ENCODE measurements at places on chromosomes 2 and 18.

DNA sequence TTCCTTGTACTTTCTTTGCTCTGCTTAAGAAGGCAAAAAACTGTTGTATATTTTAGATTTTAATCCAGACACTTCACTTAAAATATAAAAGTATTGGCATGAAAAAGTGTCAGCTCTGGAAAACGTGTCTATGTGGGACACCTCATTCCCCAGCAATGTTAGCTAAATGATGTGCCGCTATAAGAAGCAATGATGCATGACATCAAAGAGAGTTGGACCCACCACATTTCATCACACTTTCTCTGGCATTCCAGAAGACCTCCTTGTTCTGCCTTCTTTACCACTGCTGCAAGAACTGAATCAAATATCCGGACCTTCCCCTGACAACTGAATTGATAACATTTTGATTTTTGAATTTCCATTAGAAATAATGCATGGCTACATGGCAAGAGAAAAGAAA is 242.4 kb upstream of the TANK start:
- DNase-seq, result no peak

- no peak for DNase-seq
Observed at GRCh38 chr18:1017227-1018058, 112.8 kb downstream of the ADCYAP1 start.

DNA sequence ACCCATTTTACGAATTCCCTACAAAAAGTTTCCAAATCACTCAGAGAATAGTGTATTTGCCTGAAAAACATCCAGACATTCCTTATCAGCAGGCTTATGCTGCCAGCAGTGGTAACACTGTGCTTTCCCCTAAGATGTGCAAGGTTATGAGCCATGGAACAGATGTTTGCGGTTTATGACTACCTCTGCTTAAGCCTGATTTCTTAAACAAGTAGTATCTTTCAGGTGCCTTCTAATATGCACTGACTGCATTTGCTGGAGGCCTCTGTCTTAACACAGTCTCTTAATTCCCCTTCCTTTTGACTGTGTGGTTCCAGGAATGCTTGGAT is 54.8 kb downstream of the CDC42EP3 start:
- DNase-seq, result no peak

DNA sequence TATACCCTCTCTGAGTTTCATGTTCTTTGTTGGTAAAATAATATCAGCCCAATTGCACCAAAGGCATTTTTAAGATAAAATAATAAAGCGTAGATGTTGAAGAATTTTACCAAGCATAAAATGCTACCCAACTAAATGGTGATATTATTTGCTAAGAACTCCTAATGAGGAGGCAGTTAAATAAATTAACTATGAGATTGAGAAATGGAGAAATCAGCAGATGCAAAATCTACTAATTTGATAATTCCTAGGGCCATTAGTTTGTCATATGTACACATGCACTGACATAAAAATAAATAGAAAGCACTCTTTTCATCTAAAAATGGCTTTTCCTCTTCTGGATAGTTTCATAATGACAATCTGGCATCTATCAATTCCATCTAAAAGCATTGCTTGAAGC is 681.5 kb upstream of the FAM98A start:
- no peak for DNase-seq

DNA sequence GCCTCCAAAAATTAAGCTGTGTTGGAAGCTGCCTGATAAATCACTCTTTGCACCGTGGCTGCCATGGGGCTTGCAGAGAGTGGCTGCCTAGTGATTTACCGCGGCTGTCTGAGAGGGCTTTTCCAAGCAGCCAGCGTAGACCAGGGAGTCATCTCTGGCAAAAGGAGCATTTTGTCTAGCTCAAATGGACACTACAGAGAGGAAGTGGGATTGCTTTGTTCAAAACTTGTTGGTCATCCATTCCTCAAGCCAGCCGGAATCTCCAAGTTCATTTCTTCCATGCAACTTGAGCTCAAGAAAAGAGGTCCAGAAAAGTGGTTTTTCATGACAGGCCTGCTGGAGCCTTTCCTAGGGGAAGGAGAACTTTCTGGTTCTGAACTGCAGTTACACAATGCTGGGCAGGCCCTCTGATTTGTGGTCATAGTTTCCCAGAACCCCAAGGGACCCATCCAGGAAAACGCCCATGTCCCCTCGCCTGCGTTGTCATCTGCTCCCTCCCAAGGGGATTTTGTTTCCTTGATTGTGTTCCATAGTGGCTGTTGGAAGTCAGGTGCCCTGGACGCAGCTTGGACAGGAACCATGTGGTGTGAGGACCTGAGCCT is 108.1 kb downstream of the TRIB2 start:
- no peak for DNase-seq

- no peak for DNase-seq
Observed at GRCh38 chr2:165434865-165435496, 34.5 kb upstream of the CSRNP3 start.

DNA sequence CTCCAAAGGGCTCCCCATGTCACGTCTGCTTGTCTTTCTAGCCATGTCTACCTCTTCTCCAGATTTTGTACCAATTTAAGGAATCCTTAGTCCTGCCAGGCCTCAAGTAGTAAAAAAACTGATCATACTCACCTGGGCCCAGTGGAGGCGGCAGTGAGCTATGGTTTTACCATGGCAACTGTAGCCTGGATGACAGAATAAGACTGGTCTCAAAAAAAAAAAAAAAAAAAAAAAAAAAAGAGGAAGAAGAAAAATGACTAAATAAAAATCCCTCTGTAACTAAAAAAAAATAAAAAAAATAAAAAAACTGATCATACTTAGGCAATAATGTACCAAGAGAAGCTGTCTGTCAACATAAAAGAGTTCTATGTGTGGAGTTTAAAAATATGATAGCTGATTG is 221.6 kb downstream of the NR4A2 start:
- DNase-seq, result no peak

DNA sequence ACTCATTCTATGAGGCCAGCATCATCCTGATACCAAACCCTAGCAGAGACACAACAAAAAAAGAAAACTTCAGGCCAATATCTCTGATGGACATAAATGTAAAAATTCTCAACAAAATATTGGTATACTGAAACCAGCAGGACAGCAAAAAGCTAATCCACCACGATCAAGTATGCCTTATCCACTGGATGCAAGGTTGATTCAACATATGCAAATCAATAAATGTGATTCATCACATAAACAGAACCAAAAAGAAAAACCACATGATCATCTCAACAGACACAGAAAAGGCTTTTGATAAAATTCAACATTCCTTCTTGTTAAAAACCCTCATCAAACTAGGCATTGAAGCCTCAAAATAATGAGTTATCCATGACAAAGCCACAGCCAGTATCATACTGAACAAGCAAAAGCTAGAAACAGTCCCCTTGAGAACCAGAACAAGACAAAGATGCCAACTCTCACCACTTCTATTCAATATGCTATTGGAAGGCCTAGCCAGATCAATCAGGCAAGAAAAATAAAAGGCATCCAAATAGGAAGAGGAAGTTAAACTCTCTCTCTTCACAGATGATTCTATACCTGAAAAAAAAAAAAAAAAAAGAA is 45.3 kb downstream of the RTTN start:
- DNase-seq, result no peak

- DNase-seq, result no peak
Observed at GRCh38 chr2:153214337-153214736, 264.2 kb downstream of the RPRM start.

DNA sequence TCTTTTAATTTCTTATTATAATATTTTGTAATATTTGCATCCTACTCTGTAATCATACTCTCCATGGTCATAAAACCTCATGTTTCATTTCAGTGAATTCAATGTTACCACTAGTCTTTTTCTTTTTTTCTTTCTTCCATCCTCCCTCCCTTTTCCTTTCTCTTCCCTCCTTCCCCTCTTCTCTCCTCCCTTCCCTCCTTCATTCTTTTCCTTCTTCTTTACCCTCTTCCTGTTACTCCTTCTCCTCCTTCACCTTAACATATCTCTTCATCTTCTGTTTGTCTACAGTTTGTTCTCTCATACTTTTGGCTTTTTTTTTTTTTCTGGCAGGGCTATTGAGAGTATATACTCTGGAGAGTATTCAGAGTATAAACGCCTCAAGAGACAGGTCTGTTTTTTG is 491.6 kb upstream of the ID2 start:
- DNase-seq, result no peak

DNA sequence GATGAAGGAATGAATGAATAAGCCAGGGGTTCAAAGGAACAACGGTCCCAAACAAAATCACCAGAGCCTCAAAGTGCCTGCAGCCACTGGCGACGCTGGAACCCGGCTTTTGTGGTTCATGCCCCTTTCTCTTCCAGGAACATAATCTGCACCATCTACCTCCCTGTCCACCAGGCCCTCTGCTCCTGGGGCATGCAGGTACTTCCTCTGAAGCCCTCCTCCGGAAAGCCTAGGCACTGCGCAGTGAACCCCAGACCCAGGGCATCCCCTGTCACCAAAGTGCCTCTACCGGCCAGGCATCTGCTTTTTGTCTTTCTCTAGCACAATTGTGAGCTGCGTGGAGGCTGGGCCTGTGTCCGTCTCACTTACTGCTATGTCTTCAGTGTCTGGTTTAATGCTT is 98.6 kb upstream of the TMEM200C start:
- DNase-seq, result no peak

DNA sequence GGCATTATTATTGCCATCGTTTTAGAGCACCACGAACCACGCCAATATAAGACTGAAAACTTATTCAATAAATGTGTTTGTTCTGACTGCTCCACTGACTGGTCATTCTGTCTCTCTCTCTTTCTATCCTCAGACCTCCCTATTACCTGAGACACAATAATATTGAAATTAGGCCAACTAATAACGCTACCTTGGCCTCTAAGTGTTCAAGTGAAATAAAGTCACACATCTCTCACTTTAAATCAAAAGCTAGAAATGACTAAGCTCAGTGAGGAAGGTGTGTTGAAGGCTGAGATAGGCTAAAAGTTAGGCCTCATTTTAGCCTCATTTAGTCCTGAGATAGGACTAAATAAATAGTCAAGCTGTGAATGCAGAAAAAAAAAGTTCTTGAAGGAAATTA is 38.8 kb downstream of the G6PC2 start:
- DNase-seq, result no peak

- DNase-seq, result no peak
Observed at GRCh38 chr2:113986762-113987290, 96.9 kb downstream of the ACTR3 start.

DNA sequence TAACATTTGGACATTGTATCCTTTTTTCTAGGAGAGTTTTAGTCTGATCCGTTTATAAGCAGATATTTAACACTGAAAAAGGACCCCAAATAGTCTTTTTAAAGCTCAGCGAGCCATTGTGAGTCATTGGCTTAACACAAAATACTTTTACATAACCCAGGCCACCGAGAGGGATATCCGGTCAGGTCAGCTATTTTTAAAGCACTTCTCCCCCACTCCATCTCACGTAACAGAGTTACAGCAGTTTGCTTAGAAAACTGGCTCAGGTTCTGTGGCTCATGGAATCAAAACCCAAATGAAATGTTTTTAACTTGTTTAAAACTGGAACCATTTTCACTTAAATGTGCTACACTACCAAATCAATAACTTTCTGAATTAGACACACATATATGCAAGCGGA is 23.9 kb downstream of the COL4A3 start:
- DNase-seq, result peak; percentile 30

- no peak for DNase-seq
Observed at GRCh38 chr2:230758566-230759480, 46.2 kb downstream of the CAB39 start.

GRCh38 chr2:9344434-9344833 is 78.9 kb downstream of the ITGB1BP1 start:
- DNase-seq, result no peak

- DNase-seq, result no peak
Observed at GRCh38 chr2:180143633-180144337, 136.7 kb upstream of the CWC22 start.

DNA sequence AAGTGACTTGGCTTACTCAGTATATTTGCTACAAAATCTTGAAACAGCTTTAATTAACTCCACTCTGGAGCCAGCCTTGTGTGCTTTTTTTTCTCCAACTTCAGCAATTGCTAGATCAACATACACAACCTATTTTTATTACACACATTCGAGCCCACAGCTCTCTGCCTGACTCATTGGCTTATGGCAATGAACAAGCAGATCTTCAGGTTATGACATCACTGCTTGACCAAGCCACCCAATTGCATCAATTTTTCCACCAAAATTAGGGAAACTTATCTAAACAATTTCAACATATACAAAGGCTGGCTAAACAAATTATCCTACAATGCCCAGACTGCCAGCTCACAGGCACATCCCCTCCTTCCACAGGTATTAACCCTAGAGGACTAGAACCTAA is 39.6 kb upstream of the PDK1 start:
- no peak for DNase-seq

GRCh38 chr2:181762000-181762399 is 81.7 kb upstream of the NEUROD1 start:
- no peak for DNase-seq

DNA sequence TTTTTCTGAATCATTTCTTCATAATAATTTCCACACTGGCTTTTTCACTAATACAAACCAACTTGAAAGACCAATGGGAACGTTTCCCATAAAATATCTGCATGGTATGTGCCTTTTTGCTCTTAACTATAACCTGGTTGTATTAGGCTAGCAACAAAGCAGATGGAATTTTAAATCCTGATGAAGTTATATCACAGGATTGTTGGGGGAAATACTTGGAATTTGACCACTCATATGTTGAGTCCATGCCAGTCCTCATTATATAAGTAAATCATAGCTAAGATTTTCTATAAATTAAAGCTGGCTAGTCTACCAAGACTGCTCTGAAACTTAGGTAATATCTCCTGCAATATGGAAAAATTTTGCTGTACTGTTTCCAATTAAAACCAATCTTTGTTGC is 99.5 kb downstream of the TANC1 start:
- no peak for DNase-seq

DNA sequence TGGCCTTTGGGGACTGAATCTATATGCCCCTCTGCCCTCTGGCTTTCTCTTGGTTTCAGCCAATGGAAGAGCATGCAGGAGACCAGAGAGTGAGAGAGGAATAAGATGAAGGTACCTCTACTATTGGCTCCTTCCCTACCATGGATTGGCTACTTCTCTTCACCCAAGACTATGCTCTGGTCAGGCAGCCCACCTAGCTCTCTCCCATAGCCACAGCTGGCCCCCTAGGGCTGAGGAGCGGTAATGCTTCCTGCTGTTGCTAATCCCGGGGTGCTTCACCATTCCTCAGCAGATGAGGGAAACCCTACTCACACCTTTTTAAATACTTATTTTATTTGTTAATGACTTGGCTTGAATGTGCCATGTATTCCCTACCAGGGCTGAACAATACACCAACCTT is 142.4 kb downstream of the MREG start:
- DNase-seq, result no peak

GRCh38 chr18:48769006-48769636 is 181.6 kb downstream of the SMAD7 start:
- DNase-seq, result no peak

All from kidney capillary endothelial cell (primary cell).